ENCODE measurements at places on chromosomes 2 and 18. TPM values are rescaled to one million over a fixed set of nuclear protein-coding genes. Genes with fewer than 3 reads are reported as not detected.

The CCT4 gene
- 96.8 TPM for total RNA-seq

GRCh38 chr2:227871375-227871791, at the start of gene DAW1:
Gene DAW1, plus strand, starts transcription at chr2:227871631. Its CDS starts 59 bp downstream, at chr2:227871690.
- no peak for DNase-seq

The SLC8A1 gene
- 35.5 TPM for total RNA-seq

- DNase-seq, result no peak
These were observed 42.7 kb upstream of the ALPP start for GRCh38 chr2:232335859-232336215.

GRCh38 chr2:201956361-201956760, 77.3 kb upstream of the FZD7 start:
- no peak for DNase-seq

The EVX2 gene
- total RNA-seq, result not detected

The CRYBA2 gene
- total RNA-seq, result not detected

DNA sequence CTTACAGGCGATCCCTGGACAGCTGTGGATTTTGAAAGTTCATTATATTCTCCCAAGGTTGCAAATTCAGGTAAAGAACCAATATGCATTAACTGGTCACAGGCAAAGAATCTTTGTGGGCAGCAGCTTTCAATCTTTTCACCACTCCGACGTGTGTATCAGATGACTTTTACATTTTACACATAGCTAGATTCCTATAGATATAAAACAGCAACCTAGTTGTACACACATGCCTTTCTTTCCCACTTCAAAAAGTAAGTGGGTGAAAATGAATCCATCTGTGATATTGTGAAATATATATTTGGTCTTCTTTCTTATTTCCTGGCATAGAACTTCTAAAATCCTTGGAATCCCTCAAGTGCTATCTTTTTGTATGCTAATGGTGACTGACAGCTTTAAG, 72.5 kb downstream of the SCG2 start:
- no peak for DNase-seq

DNA sequence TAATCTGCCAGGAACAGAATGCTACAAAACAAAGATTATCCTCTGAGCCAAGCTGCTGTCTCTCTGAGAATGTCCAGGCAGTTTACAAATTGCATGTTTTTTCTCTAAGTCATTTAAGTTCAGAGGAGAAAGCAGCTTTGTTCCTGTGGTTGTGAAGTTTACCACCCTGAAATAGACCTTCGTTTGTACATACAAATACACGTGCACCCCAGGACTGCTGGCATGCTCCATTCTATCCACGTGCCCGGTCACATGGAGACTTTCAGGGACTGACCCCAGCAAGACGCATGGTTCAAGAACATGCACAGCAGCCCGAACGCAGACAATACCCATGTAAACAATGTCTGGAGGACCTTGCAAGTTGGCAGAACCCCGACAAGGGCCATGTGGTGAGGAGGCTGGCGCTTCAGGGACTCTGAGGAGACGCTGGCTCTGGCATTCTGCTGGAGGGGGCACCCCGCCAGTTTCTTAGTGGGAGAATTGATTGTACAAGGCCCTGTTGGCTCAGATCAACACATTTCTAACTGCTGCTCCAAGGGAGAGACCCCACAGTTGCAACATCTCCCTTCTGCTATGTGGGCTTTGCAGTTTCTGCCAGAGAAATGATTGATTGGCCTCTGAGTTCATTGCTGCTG, 33.3 kb downstream of the FAM178B start:
- DNase-seq, result peak; percentile 26

- DNase-seq, result no peak
These were observed 178.1 kb downstream of the TWIST2 start for GRCh38 chr2:239025951-239026461.

DNA sequence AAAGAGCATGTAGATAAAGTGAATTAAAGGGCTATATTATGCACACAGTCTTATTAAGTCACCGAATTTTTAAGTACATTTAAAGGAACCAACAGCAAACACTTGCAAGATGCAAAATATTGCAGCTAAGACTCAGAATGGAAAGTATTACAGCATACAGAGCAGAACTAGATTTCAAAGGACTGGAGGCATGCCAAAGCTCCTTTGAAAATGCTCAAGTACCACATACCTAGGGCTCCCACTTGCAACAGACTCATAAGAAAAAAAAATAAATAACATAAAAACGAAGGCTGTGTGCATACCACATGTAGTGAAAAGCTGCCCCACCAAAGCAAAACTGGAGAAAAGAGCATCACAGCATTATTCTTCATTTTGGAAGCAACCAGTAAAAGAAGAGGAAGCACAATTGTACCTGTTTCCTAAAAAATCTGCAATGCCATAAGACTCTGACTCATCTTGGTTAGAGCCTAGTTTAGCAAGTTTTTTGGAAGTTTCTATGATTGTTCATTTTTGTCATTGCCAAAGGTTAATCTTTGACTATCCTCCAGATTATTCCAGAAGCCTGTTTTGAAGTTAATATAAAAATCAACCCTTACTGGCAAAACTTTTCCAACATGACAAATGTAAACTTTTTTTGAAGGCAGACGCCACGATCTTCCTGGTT, 306.0 kb upstream of the COL3A1 start:
- DNase-seq, result peak; percentile 43

DNA sequence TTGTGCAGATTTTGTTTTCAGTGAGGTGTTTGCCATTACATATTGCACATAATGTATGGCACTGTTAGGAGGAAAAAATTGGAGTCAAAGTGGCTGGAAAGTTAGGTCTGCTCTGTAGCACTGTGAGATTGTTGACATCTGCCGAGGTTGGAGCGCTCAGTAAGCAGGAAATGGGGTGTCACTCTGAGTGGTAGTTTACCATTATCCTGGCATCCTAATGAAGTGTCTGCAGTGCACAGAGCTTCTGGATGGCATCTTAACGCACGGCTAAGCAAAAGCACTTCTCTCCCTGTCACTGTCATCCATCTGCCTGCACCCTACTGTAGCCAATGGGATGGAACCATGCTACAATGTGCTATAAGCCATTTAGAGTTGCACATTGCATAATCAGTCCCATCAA, 561.9 kb downstream of the ARHGAP15 start:
- DNase-seq, result no peak

DNA sequence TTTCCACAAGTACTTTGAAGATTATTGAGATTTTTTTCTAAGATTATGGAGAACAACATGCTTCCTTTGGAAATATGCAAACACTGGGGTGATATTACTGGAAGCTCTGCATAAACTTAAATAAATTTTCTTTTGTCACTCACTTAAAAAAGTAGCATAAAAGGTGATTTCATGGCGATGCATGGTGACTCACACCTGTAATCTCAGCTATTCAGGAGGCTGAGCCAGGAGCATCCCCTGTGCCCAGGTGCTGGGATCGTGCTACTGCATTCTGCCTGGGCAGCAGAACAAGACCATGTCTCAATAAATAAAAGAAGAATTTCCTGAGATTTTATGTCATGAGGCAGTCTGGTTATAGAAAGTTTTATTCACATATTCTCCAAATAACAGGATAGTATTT, 679.1 kb upstream of the CDH2 start:
- DNase-seq, result no peak

GRCh38 chr2:118091631-118092030, 3.4 kb downstream of the INSIG2 start:
- no peak for DNase-seq

DNA sequence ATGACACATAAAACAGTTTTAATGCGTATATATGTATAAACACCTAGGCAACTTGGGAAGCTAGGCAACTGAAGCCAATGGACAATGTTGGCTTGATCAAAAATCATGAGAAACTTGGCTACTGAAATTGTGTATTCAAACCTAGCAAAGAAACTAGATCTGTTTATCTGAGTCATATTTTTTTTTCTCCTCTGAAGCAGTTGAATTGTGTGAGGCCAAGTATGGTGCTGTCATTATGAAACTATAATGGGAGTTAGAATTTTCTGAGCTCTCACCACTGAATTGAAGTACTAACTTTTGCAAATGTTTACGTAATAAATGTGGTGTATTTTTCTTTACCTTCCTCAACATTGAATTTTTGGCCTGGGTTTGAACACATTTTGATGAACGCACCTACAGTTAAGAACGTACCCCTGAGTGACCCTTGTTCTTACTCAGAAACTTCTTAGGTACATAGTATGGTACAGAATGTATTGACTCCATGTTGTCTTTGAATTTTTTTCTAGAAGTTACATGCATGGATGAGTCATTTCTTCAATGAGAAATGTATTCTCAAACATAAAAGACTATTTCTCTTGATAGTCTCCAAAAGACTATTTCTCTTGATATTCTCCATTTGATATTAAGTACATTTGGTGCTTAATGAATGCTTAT, 23.8 kb downstream of the CD28 start:
- DNase-seq, result no peak

The NMS gene
- total RNA-seq, result not detected

The PSTPIP2 gene
- total RNA-seq, result 7.9 TPM

- no peak for DNase-seq
These were observed 1.7 kb downstream of the CXCR4 start for GRCh38 chr2:136116151-136116812.

DNA sequence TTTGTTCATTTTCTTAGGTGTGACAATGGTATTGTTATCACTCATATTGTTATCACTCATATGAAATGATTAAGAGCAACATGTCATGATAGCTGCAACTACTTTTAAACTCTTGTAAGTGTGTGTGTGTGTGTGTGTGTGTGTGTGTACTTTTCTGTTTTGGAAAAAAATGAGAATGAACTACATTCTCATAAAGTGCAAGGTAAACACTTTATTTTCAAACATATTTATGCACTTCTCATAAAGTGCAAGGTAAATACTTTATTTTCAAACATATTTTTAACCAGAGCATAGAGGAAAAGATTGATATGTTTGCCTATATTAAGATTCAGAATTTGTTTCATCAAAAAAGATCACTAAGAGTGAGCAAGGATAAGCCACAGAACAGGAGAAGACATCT, 99.8 kb downstream of the TEX51 start:
- no peak for DNase-seq

- no peak for DNase-seq
These were observed 4.0 kb downstream of the KANSL1L start for GRCh38 chr2:210167227-210167626.

The CIDEA gene
- total RNA-seq, result 11.1 TPM

DNA sequence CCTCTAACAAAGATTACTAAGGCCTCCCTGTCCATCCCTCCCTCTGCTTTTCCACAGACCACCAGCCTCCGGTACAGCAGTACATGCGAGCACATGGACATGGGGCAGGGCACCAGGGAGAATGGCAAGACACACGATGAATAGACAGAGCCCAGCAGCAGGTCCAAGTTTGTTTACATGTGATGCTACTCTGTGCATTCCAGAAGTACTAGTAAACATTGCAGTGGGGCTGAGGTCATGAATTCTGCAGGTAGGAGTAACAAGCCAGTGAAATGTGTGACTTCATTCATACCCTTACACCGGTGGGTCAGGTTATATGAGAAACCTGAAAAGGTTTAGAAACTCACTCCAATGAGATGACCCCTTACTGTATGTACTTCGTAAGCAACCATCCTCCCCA, 205.7 kb downstream of the BCL11A start:
- DNase-seq, result no peak

The DLGAP1 gene
- 5.3 TPM for total RNA-seq

The UGT1A6 gene
- 3.0 TPM for total RNA-seq

The FER1L5 gene
- 0.10 TPM for total RNA-seq

GRCh38 chr2:190036071-190036470, 26.5 kb downstream of the MSTN start:
- no peak for DNase-seq

GRCh38 chr2:236656721-236657120, 87.1 kb downstream of the ACKR3 start:
- DNase-seq, result no peak

GRCh38 chr2:77064324-77064723, 457.9 kb downstream of the LRRTM4 start:
- no peak for DNase-seq

DNA sequence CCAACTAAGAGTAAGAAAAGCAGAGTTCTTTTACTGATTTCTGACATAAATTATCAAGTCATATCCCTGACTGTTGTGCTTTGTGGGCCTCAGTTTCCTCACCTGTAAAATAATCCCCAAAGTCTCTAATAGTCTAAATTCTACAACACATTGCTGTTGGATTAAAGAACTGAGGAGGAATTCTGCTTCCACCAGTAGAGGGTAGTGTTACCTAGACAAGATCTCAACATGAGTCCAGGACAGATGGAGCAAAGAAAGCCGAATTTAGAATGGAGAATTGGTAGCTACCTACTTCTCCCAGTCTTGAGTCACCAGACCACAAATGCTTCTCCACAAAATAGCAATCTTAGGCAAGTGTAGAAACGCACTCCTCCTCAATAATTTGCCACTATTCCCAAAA, 462.5 kb upstream of the FSHR start:
- no peak for DNase-seq

The MARCO gene
- total RNA-seq, result 1.7 TPM

The DARS1 gene
- total RNA-seq, result 64.9 TPM

The FOXD4L1 gene
- not detected for total RNA-seq

DNA sequence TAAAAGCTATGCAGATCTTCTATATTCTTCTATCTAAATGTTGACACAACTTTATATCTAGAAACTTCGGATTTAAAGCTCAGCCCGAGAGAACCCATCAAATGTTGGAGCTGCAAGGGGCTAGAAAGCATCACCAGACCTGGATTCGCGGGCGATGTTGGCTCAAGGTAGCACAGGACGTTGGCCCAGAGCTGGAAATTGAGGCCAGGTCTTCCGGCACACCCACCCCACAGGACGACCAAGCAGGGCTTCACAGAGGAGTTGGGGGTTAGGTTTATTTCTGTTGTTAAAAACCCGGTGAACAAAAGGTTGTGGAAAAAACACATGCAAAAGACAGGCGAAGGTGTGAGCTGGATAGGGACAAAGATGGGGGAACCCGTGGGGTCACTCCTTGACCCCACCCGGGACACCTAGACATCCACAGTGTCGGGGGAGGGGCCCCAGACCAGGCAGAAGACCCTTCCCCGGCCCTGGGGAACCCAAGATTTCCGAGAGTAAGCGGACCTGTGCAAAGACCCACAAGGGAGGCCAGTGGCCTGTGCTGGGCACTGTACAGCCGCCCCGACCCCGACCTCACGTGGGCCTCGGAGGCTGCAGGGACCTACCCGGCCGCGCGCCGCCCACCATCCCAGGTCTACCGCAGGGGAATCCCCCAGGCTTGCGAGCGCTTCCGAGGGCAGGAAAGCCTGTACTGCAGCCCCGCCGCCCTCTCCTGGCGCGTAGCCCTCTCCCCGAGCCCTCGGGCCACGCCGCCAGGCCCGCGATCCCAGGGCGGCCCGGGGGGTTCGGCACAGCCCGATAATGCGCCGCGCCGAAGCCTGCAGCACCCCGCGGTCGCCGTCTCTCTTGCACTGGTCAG, 1.8 kb upstream of the AGBL5 start:
- DNase-seq, result no peak

- no peak for DNase-seq
These were observed 161.5 kb downstream of the SLC39A10 start for GRCh38 chr2:195818526-195818925.

The BOLL gene
- 0.10 TPM for total RNA-seq

The TUBA4B gene
- total RNA-seq, result not detected

The ABCG5 gene
- not detected for total RNA-seq

DNA sequence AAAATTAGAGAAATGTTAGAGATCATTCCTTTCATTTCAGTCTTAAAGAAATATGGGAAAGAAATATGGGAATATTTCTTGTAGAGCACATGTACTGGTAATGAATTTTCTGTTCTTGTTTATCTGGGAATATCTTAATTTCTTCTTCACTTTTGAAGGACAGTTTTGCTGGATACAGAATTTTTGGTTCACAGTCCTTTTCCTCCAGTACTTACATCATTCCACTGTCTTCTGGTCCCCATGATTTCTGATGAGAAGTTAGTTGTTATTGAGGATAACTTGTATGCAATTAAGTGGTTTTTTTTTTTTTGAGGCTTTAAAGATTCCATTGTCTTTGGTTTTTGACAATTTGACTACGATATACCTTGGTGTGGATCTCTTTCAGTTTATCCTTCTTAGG, 11.0 kb downstream of the NEURL3 start:
- no peak for DNase-seq

The SFT2D3 gene
- total RNA-seq, result 5.6 TPM

All from skin of body (tissue), 3 donors.